ENCODE measurements at places on chromosomes 2 and 18. TPM values are rescaled to one million over a fixed set of nuclear protein-coding genes. Genes with fewer than 3 reads are reported as not detected.

The MAPK4 gene
- not detected for total RNA-seq

DNA sequence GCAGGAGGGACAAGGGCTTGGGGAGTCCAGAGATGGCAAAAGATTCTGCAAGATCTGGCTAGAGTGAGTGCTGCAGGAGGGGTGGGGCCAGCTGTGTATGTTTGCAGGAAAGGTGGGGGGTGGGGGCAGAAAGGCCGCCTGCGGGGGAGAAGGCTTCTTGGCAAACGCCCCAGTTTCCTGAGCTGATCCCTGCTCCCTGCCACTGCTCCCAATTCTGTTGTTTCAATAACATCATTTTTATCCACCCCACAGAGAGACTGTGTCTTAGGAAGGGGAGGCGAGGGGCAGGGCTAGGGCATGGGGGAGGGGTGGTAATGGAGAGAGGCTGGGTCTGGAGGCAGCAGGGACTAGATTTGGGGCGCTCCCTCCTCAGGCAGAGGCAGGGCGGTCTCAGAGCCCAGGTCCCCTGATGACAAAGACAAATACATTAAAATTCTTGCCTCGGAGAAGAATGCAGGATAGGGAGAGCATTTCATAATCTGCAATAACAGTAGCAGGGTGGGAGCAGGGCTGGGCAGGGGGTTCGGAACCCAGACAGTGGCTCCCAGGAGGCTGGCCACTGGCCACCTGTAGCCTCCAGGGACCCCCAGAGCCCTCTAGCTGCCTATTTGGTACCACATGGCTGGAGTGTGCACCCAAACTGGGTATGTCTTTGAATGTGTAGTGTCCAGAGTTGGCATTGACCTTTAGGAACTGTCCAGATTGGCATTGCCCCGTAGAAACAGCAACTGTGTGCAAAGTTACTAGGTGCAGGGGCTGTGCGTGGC, 2.1 kb upstream of the WNT6 start:
- no peak for DNase-seq

The GLI2 gene
- total RNA-seq = not detected

GRCh38 chr2:215367662-215368492, 56.0 kb downstream of the ATIC start:
- DNase-seq = no peak

DNA sequence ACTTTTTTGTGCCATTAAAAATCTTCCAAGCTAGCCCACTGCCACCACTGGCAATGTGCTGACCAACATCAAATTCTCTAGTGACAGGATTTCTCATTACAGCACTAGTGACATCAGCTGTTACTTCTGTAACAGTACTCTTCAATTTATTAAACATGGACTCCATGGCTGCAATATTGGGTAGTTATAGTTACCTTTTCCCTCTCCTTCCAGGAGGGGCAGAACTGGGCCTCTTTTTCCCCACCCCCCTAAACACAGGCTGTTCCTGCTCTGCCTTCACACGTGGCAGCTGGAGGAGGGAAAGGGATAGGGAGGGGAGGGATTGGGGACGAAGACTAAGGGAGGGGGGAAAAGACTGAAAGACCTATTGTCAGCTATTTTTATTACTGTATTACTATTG, 38.1 kb downstream of the TRAK2 start:
- DNase-seq = no peak

GRCh38 chr2:18907508-18907907, 318.1 kb upstream of the NT5C1B start:
- DNase-seq = no peak

DNA sequence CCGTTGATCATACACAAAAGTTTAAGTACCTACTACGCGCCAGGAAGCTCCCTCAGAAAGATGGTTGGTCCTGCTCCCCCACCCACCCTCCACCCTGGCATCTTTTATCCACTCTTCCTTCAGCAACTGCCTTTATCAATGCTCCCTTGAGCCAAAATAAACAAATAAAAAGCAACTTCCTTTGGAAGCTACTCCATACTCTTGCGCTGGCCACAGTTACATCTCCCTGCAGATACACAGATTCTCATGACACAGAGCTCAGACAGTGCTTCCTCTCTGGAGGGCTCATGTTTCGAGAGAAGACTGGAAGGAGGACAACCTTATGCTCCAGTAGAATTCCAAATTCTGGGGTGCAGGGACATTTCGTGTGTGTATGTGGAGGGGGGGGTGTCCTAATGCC, 3.8 kb upstream of the STEAP3 start:
- DNase-seq = no peak

The TDRD15 gene
- total RNA-seq = 0.04 TPM

GRCh38 chr2:230492107-230492506, 76.1 kb downstream of the SP100 start:
- no peak for DNase-seq

The SERPINB10 gene
- not detected for total RNA-seq

DNA sequence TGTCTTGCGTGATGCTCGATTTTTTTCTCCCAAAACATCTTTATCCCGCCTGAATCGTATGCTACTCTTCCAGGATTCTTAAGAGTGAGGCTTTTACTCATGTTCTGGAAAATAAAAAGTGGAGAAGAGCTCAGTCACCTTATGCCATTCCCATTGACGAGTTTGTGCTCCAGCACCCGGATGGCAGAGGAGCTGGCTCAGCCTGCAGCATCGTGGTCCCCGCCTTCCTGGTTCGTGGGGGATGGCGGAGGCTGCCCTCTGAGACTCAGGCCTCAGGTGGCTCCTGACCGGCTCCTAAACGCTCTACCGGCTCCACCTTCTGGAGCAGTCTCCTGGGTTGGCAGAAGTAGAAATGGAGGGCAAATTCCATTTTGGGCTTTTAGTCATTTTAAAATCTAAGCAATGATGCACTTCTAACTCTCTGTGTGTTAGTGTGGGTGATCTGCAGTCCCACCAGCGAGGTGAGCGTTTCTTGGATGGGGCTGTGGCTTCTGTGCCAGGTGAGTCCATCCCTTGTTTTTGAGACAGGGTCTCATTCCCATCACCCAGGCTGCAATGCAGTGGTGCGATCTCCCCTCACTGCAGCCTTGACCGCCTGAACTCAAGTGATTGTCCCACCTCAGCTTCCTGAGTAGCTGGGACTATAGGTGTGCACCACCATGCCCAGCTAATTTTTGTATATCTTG, 27.8 kb downstream of the RTP5 start:
- no peak for DNase-seq

The MRPS5 gene
- total RNA-seq = 75.9 TPM

DNA sequence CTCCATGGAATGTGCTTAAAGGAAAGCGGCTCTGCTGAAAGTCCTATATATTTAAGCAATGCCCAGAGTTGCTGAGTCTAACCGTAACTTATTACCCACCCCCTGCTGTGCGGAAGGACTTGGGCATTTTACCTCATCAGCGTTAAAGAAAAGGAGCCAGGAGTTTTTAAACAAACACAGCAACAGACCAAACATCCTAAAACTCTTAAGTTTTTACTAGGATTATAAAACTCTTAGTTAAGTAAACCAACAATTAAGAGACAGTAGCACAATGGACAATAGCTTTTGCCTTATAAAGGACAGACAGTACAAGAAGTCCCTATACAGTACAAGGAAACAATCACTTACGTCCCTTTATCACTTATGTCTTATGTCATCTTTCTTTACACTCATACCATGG, 90.2 kb downstream of the ZNF521 start:
- DNase-seq = no peak

- DNase-seq = no peak
These were observed at the start of gene IL36A for GRCh38 chr2:113005030-113005509. Gene IL36A, plus strand, starts transcription at chr2:113005459. Its CDS starts 413 bp downstream, at chr2:113005872.

The CD207 gene
- not detected for total RNA-seq

- DNase-seq = no peak
These were observed 77.2 kb upstream of the STK17B start for GRCh38 chr2:196248467-196249094.

DNA sequence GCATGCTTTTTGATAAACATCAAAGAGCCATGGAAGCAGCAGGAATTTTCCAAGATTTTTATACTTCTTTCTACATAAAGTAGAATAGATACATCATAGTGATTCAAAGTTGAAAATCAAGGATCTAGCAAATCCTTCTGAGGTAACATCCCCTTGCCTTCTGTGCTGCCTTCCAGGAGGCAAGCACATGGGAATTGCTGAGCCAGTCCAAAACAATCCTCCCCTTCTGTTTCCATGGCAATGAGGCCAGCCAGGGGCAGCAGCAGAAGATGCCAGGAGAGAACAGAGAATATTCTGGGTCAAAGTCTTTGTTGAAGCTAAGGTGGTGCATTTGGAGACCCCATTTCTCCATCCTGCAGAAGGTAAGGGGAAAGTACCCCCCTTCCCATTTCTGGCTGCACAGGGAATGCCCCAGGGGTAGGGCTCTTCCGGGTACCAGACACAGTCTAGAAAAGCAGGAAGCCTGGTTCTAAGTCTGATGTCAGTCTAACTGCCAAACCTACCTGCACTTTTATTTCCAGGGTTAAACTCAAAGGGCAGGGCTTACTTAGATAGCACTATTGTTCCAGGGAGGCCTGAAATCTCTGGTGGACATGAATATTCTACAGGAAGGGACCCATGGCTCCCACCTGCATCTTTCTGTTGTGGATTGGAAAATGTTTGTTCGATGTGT, 22.1 kb downstream of the CENPA start:
- no peak for DNase-seq

DNA sequence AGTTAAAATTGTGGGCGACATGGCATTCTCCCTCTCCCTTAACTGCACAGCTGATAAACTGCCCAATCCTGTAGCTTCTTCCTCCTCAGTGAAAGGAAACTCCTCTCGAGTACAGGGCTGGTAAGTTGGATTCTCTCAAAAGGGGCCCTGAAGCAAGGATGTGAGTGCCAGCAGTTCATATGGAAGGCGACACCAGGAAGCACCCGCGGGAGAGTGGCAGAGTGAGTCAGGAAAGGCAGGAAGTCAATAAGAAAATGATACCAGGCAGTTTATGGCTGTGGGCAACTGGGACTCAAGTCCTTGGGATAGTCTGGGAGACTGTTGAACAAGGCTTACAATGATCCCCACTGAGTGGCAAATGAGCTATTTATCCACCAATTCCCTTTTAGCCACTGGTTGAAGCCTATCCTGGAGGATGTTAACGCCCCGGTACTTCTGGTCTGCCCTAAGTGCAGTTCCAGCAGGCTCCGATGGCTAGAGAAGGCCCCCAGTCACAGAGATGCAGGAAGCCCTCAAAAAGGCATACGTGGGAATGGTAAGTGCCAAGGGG, 34.8 kb downstream of the ABHD3 start:
- no peak for DNase-seq

DNA sequence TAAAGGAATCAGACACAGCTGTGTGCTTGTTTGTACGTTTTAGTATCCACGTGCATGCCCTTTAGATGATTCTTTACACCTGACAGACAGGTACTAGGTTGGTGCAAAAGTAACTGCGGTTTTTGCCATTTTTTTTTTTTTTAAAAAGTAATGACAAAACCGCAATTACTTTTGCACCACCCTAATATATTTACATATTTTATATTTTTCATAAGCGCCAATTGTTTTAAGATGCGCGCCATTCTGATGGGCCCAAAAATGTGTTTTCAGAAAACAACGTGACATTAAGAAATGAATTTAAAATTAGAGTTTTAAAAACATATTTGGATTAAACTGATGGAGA, 972 bp upstream of the COBLL1 start:
- no peak for DNase-seq

The MZT2B gene
- total RNA-seq = 318 TPM

- no peak for DNase-seq
These were observed 171.9 kb downstream of the ACOXL start for GRCh38 chr2:110904116-110904778.

DNA sequence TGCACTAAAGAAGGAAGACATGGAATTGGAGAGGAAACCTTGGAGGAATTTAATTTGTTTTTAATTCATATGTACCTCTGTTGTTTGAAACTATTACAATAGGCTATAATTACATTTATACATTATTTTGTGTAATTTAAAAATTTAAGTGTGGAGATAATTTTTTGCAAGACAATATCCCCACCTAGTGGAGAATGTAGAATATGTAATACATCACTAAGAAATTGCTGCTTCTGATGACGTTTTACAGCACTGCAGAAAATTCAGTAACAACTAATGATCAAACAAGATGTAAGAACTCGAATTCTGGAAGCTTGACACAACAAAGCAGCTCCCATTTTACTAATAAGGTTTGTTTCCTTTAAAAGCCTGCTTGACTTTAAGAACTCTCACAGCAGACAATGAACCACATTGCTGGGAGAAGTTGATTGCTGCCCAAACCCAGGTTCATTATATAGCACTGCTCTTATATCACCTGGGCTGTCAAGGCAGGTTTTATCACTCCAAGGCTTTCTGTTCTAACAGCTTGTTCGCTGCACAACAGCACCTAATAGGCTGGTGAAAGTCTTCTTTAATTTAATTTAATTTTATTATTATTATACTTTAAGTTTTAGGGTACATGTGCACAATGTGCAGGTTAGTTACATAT, 53.4 kb downstream of the THADA start:
- DNase-seq = no peak

The GRP gene
- total RNA-seq = not detected

GRCh38 chr2:208657468-208657867, 250.9 kb downstream of the PTH2R start:
- no peak for DNase-seq

DNA sequence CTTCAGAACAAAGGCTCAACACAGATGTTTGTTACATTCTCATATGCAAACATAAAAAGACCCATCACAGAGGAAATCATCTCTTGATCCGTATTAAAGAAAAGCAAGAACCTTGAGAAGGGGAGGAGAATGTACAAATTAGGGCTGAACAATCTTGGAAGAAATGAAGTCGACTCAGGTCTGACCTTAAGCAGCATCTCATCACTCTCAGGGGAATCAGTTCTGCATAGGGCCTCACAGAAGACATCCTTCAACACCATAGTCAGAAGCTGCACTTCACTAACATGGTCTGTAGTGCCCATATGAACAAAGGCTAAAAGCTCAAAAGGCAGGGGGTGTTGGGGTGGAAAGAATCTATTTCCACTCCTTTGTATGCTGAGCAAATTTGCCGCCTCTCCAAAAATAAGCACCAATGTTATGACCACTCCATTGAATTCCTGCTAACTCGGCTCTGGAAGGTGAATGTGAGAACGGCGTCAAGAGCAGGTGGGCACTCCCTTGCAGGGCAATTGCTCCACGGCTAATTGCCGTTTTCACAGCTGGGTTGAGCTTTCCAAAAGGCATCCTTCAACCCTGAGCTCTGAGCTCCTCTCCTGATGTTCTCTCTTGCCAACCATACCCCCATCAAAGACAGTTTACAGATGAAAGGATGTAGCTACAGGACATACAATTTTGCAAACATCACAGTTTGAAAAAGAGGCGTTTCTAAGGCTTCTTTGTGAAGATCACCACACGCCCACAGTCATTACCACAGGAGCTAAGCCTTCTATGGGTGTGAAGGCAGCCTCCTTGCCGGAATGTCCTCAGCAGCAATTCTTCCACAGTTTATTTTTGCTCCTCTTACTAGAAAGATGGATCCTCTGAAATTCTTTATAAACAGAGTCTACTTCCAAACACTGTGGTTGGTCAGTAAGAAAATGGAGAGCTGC, 10.0 kb downstream of the KLF7 start:
- no peak for DNase-seq

The SERPINB3 gene
- not detected for total RNA-seq

DNA sequence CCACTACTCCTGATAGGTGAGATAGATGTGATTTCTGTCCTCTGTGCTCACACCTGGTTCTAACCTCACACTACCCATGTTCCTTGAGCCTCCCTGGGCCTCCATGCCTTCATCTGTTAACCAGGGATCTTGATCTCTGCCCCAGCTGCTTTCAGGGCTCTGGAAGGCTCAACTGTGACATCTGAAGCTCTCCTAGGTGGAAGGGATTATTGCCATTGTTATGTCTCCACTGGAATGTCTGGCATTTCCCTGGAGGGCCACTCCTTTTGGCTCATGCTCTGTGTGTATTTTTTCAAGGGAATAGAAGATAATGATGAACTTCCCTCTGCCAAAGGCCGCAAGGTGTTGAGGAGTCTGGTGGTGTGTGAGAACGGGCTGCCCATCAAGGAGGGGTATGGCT, 41.2 kb downstream of the PCARE start:
- DNase-seq = no peak
